ENCODE measurements at places on chromosomes 13 and 19. TPM values are rescaled to one million over a fixed set of nuclear protein-coding genes. Genes with fewer than 3 reads are reported as not detected.

Gene FAM216B
- total RNA-seq = not detected

Gene ACER1
- not detected for total RNA-seq

Gene SLC25A41
- not detected for total RNA-seq

Gene KPTN
- 5.9 TPM for total RNA-seq

Gene CLASRP
- total RNA-seq = 31.2 TPM

Gene FCAR
- total RNA-seq = not detected

Gene GFY
- 0.11 TPM for total RNA-seq

Gene TEKTIP1
- not detected for total RNA-seq

Gene CLDND2
- total RNA-seq = not detected
